ENCODE measurements at places on chromosomes 1 and 21. TPM values are rescaled to one million over a fixed set of nuclear protein-coding genes. Genes with fewer than 3 reads are reported as not detected.

The SPRR2F gene
- not detected for total RNA-seq

The SAMD11 gene
- total RNA-seq: not detected

DNA sequence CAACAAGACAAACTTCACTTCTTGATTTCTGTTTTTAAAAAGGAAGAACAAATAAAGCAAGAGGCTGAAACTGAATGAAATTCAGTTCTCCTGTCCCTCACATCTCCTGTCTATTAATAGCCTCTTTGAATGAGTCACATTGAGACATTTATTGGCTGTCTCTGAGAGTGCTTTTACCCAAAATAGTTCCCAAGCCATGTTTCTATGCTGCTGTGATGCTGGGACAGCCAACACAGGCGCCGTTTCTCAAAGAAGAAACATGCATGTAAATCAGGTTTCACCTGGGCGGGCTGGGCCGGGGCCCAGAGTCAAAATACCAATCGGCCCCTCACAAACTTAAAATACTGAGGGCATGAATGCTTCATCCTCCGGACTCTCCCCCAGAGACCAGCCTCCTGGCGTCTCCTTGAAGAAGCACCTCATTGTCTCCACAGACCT is 105.2 kb downstream of the EDEM3 start:
- H3K27me3 ChIP-seq: no peaks in the 10 kb centered on the region
- no peak for DNase-seq
- H3K4me3 ChIP-seq: no peak overlapping the region
- no peak overlapping the region for H3K27ac ChIP-seq
- H3K4me1 ChIP-seq: no peaks in the 10 kb centered on the region

- H3K36me3 ChIP-seq: no peaks in the 10 kb centered on the region
- no peak overlapping the region for H3K4me3 ChIP-seq
- DNase-seq: no peak
- H3K27me3 ChIP-seq: no peaks in the 10 kb centered on the region
- no peak overlapping the region for H3K27ac ChIP-seq
- H3K4me1 ChIP-seq: no peaks in the 10 kb centered on the region
Measured at GRCh38 chr1:65505547-65506300, 85.3 kb downstream of the LEPR start.

GRCh38 chr1:204848579-204848978 is 22.1 kb upstream of the NFASC start:
- no peaks in the 10 kb centered on the region for H3K27me3 ChIP-seq
- H3K27ac ChIP-seq: no peak overlapping the region
- no peaks in the 10 kb centered on the region for H3K36me3 ChIP-seq

DNA sequence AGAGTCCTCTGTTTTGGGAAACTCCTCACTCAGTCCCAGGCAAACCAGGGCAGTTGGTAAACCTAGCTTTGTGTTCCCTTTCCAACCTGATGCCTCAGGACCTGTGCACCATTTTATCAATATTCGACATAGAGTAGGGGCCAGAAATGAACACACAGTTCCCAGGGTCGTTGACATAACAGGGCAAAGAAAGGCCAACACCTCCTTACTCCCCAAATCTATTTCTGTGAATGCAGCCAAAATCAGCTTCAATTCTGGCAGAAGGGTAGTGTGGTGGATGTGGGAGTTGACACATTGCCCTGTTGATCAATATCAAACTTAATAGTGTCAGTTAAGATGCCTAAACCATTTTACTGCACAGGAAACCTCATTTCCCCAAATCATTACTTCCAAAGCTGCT is 104.6 kb upstream of the SPATA6 start:
- H3K4me3 ChIP-seq: no peak overlapping the region
- no peaks in the 10 kb centered on the region for H3K36me3 ChIP-seq
- no peak overlapping the region for H3K27ac ChIP-seq
- DNase-seq: no peak

GRCh38 chr1:245094092-245094491 is 60.7 kb upstream of the KIF26B start:
- no peak overlapping the region for H3K4me3 ChIP-seq
- H3K4me1 ChIP-seq: peaks cover 10% of the 10 kb centered on the region
- no peak overlapping the region for H3K27ac ChIP-seq
- no peaks in the 10 kb centered on the region for H3K27me3 ChIP-seq
- no peak for DNase-seq

DNA sequence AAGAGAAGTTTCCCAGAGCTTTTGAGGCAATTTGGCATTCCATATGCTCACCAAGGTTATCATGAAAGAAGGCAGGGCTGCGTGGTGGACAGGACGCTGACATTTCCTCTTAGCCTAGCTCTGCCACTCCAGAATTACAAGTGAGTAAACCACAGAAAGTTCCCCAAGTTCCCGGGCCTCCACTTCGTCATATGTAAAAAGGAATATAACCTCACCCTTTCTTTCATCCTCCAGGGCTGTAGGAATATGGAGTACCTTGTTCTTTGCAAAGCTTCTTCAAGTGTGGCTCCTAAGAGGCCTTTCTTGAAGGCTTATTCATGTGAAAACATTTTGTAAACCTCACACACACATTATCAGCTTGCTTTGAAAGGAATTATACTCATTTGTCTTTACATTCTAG is 210.2 kb downstream of the GREM2 start:
- H3K4me3 ChIP-seq: no peak overlapping the region
- H3K27me3 ChIP-seq: no peaks in the 10 kb centered on the region
- H3K36me3 ChIP-seq: no peaks in the 10 kb centered on the region
- H3K4me1 ChIP-seq: peaks cover 4% of the 10 kb centered on the region
- DNase-seq: no peak

GRCh38 chr21:43268086-43268803 is 99.4 kb downstream of the CRYAA start:
- H3K4me3 ChIP-seq: no peak overlapping the region
- DNase-seq: no peak
- H3K4me1 ChIP-seq: no peaks in the 10 kb centered on the region
- no peak overlapping the region for H3K27ac ChIP-seq
- no peaks in the 10 kb centered on the region for H3K36me3 ChIP-seq
- no peaks in the 10 kb centered on the region for H3K27me3 ChIP-seq

DNA sequence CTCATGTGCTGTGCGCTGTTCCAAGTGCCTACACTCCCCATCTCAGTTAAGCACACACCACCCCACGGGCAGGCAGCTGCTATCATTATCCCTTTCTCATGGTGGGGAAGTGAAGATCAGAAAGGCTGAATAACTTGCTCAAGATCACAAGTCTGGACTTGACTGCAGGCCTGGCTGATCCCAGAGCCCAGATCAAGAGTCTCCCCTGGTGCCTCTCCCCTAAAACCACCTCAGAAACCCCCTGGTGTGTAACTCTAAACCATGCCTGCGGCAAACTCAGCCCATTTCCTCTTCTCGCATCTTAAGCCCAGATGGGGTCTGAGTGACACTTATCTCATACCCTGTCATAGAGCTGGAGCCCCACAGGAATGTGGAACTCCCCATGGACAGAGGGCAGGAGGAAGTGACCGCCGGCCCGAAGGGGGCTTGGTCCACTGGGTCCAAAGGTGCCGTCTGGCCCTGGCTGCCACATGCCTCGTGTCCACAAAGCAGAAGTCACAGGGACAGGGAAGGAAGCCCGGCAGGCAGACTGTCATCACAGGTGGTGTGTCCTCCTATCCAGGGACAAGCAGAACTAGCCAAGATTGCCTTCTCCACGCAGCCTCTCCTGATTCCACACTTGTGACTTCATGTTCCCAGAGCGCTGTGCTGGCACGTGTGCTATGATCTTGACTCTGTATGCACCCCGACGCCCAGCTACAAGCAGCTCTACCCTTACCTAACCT is 92.1 kb downstream of the SYF2 start:
- H3K4me1 ChIP-seq: no peaks in the 10 kb centered on the region
- H3K27me3 ChIP-seq: no peaks in the 10 kb centered on the region

DNA sequence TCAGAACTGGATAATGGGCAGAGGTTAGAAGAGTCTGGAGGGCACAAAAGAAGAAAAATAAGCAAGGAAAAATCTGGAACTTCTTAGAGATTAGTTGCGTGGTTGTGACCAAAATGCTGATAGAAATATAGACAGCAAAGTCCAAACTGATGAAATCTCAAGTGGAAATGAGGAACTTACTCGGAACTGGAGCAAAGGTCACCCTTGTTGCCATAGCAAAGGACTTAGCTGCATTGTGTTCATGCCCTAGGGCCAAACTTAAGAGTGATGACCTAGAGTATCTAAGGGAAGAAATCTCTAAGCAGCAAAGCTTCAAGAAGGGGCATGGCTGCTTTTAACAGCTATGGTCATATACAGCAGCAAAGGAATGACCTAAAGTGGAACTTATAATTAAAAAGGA is 180.0 kb downstream of the TTLL7 start:
- H3K27me3 ChIP-seq: no peaks in the 10 kb centered on the region
- no peak overlapping the region for H3K4me3 ChIP-seq
- H3K27ac ChIP-seq: no peak overlapping the region
- no peaks in the 10 kb centered on the region for H3K36me3 ChIP-seq
- DNase-seq: no peak
- peaks cover 10% of the 10 kb centered on the region for H3K4me1 ChIP-seq

DNA sequence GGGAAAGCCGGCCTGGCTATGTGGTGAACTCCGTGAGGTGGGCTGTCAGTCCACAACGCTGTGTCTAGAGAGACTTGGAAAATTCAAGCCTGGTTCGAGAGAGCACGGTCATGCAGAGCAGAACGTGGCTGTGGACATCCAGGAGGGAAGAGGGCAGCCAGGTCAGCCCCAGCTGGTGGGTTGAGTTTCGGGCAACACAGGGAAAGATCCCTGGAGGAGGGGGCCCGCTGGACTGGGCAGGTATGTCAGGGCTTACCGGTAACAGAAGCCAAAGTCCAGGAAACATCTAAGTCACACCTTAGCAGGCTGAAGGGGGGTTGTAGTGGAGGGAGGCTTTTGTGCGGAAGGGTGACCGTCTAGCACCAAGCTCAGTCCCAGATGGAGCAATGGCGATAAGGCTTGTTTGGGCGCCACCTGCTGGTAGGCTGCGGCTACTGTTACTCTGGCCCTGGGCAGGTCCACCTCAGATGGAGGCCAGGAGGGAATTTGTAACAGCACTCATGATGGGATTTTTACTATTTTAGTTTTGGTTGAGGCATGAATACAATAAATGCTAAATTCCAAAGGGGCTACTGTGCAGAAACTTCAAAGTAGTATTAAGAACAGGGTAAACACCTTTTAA is 143.3 kb upstream of the ZNF644 start:
- no peaks in the 10 kb centered on the region for H3K36me3 ChIP-seq
- H3K27me3 ChIP-seq: no peaks in the 10 kb centered on the region
- no peak overlapping the region for H3K27ac ChIP-seq
- peaks cover 6% of the 10 kb centered on the region for H3K4me1 ChIP-seq
- H3K4me3 ChIP-seq: no peak overlapping the region

DNA sequence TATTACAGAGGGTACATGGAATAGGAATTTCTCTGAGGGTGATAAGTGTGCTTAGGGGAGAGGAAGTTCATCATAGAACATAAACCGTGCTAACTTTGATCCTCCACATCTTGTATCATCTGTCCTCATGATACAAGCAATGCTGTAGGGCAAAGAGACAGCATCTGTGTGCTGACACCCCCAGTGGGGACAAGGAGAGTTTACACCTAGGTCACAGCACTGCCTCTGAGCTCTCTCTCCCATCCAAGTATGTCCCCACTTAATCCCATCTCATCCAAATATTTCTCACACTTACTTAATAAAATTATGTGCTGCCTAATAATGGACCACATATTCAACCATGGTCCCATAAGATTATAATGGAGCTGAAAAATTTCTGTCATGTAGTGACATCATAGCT is 4.3 kb upstream of the TEDDM1 start:
- no peak overlapping the region for H3K27ac ChIP-seq
- no peak for DNase-seq
- no peaks in the 10 kb centered on the region for H3K27me3 ChIP-seq
- no peaks in the 10 kb centered on the region for H3K4me1 ChIP-seq
- no peak overlapping the region for H3K4me3 ChIP-seq

- no peak overlapping the region for H3K27ac ChIP-seq
- no peak for DNase-seq
- no peak overlapping the region for H3K4me3 ChIP-seq
Measured at GRCh38 chr1:156100205-156100995, 14.1 kb upstream of the LMNA start.

- H3K4me1 ChIP-seq: no peaks in the 10 kb centered on the region
- H3K36me3 ChIP-seq: no peaks in the 10 kb centered on the region
- no peak for DNase-seq
Measured at GRCh38 chr1:43313771-43314170, 13.0 kb downstream of the TIE1 start.

Measured in neural progenitor cell (in vitro differentiated cells).